Stimulated activated effector memory CD8-positive, alpha-beta T cell treated with anti-CD3 and anti-CD28 coated beads, Interleukin-12 subunit alpha, Interleukin-12 subunit beta, amount 100 ng/mL, for 72 hours (primary cell): ENCODE measurements at places on chromosomes 1 and 21.

- no peak for DNase-seq
Observed at GRCh38 chr1:246836209-246836966, 95.4 kb downstream of the AHCTF1 start.

DNA sequence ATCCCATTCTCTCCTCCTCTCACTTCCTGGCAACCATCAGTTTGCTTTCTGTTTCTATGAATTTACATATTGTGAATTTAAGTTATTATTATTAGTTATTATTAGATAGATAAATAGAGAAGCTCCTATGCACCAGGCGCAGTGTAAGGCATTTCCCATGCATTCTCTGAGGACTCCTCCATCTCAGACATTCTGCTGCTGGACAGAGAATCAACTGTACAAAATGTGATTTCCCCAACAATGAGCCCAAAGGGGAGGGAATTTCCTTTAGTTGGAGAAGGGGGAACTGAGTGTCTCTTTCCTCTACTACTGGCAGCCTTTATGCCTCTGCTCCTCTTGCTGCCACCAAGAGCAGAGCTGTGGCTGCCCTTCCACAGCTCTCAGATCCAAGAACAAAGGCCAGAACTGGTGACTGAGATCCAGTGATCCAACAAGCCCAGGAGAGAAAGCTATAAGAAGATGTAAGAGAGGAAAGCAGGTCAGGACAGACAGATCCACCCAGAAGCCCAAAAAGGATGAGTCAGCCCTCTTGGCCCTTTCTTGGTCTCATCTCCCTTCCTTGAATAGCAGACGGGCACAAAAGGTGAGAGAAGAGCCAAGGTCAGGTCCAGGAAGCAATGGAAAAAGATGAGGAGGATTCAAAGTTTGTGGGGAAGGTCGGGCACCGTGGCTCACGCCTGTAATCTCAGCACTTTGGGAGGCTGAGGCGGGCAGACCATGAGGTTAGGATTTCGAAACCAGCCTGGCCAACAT lies 3.5 kb upstream of the IVL start:
- no peak for DNase-seq

- no peak for DNase-seq
Observed at GRCh38 chr1:85585799-85586198, 5.2 kb downstream of the CCN1 start.

DNA sequence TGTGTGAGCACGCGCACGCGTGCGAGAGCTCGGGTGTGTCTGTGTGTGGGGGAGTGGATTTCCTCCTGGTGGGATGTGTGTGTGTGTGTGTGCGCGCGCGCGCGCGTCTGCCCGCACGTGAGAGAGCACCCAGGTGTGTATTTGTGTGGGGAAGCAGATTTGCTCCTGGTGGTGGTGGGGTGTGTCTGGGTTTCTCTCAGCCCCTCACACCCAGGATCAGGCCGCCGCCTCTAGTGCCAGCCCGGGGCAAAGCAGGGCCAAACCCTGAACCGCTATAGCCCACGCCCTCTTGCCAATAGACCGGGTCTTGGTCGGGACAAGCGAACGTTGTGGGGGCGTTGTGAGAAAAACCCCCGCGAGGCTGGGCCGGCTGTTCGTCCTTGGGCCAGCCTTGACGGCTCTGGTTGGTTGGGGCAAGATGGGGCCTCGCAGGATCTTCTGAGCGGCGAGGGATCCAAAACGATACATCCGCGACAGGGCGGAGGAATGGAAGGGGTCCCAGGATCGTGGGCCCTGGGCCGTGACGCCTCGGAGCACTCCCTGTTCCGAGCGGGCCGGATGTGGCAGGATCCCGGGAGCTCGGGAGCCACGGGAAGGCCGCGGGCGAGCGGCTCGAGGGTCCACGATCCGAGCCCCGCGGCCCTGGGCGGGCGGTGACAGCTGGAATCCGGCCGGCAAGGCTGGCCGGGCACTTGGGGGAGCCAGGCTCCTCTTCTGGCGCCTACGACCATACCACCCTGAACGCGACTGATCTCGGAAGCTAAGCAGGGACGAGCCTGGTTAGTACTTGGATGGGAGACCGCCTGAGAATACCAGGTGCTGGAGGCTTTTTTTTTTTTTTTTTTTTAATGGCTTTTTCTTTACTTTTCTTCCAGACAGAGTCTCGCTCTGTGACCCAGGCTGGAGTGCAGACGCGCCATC lies 68.2 kb downstream of the RNF187 start:
- peak; percentile 12 for DNase-seq

DNA sequence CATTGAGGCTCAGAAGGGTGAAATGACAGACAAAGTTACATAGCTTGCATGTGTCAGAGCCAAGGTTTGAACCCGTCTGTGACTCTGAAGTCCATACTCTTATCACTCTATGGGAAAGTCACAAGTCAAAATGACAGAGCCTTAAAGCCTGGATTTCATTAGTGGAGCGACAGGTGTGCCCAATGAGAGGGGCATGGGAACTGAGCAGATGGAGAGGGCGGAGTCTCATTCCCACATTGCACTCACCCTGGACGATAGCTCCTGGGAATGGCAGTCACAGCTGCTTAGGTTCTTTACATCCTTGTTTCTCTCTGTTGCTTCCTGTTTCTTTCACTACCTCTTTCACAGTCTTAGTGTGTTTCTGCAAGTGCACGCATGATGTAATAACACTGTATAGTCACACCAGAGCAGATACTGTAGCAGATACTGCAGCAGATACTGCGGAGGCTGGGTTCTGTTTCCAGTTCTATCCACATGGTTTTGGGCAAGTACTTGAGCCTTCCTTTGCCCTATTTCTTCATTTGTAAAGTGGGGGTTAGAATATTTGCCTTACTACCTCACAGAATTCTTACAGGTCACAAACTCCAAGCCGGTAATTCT lies 127.2 kb downstream of the ZSCAN20 start:
- DNase-seq = no peak

DNA sequence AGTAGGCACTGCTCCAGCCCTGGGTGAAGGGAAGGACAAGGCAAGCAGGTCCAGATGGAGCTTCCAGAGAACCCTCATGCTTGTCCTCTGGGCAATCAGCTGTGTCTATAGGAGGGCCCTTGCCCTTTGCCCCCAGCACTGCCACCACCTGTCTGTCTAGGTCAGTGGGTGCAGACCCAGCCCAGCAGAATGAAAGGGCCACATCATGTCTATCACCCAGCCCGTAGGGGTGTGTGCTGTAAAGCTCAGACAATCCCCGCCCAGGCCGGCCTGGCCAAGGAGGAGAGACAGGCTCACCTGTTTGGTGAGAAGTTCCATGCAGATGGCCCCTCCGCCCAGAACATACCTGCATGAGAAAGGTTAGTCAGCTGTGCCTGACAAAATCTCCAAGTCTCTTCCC lies 7.0 kb downstream of the UBE2Q1 start:
- DNase-seq = no peak

- DNase-seq = no peak
Observed at GRCh38 chr1:166122873-166123466, 43.8 kb downstream of the FAM78B start.
